ENCODE measurements at places on chromosomes 4 and X.

GRCh38 chrX:150871341-150871811 is 27.1 kb downstream of the CD99L2 start:
- DNase-seq, result peak; percentile 15
- peak overlapping the region; percentile 66 for H3K27ac ChIP-seq
- H3K4me1 ChIP-seq, result peaks cover 4% of the 10 kb centered on the region
- no peak overlapping the region for H3K4me3 ChIP-seq
- no peaks in the 10 kb centered on the region for H3K27me3 ChIP-seq
- no peaks in the 10 kb centered on the region for H3K36me3 ChIP-seq

- H3K4me1 ChIP-seq, result no peaks in the 10 kb centered on the region
- no peak for DNase-seq
- H3K27me3 ChIP-seq, result no peaks in the 10 kb centered on the region
- H3K36me3 ChIP-seq, result no peaks in the 10 kb centered on the region
- no peak overlapping the region for H3K27ac ChIP-seq
Observed at GRCh38 chrX:109822861-109823260, 89.8 kb upstream of the ACSL4 start.

- no peaks in the 10 kb centered on the region for H3K27me3 ChIP-seq
- DNase-seq, result no peak
- H3K4me1 ChIP-seq, result no peaks in the 10 kb centered on the region
- no peak overlapping the region for H3K4me3 ChIP-seq
Observed at GRCh38 chr4:181860668-181861067, 382.5 kb upstream of the TENM3 start.

DNA sequence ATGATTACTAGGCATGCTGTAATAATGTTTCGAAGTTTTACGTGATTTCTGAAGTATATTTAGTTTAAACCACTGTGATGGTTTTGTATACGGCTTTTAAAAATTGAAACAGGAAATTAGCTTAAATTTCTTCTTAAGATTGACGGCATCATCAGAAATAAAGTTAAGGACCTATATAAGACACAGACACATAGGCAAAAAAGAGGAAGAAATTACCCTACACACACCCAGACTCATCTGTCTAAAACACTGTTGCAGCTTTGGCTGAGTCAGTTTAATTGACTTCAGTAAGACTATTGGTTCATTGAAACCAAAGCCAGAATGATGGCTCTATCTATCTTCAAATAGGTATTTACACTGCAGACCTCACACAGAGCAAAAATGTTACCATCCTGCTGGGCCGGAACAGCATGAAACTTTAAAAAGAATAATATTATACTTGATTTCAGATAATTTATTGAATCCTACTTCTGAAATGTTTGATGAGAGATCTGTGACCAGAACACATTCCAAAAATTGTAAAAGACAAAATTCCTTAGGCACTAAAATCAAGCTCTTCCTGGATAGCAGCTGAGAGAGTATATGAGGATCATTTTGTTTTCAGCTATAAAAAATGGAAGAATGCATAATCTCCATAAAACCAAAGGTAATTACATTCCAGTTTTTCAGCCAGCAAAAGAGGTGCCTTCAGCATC is 4.5 kb downstream of the HHIP start:
- no peaks in the 10 kb centered on the region for H3K4me1 ChIP-seq
- no peak for DNase-seq
- H3K27ac ChIP-seq, result no peak overlapping the region
- H3K27me3 ChIP-seq, result peaks cover 10% of the 10 kb centered on the region
- no peak overlapping the region for H3K4me3 ChIP-seq

DNA sequence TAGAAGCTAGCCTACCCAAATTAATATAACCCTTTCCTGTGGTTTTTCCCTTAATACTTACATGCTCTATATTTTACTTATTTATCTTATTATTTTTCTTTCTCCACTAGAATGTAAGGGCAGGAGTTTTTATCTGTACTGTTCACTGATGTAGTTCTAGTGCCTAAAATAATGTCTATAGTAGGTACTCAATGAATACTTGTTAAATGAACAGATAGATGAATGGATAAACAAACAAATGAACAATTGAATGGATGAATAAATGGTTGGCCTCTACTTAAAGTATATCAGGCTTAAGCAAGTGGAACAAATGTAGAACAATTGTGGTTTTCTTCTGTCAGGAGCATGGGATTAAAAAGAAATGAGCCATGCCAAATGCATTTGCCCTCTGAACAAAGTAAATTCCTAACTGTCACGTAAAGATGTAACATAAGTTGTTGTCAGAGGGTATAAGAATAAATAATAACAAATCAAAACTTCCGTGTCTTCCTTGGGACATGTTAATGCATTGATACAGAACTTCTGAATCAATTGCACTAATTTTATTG is 54.1 kb downstream of the SYTL5 start:
- no peak for DNase-seq
- no peak overlapping the region for H3K27ac ChIP-seq
- H3K4me3 ChIP-seq, result no peak overlapping the region
- no peaks in the 10 kb centered on the region for H3K4me1 ChIP-seq
- H3K36me3 ChIP-seq, result no peaks in the 10 kb centered on the region

DNA sequence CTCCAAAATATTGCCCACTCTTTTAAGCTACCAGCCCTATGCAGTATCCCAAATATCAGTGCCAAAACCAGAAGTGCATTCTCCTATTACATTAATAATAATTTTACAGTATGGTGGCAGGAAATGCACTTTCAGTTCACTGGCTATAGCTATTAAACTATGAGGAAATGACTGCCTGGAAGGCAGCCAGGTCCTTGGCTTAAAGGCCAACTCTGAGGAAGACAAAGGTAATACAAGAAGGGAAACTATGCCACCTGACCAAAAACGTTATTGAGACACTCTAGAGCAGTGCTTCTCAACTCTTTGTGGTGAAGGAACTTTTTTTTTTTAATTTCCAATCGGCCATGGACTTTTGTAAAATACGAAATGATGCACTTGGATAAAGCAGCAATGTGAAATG is 133.6 kb upstream of the VAMP7 start:
- H3K36me3 ChIP-seq, result no peaks in the 10 kb centered on the region
- H3K4me1 ChIP-seq, result no peaks in the 10 kb centered on the region
- DNase-seq, result no peak
- H3K27me3 ChIP-seq, result no peaks in the 10 kb centered on the region

GRCh38 chrX:106401965-106402559 is 209.7 kb upstream of the RADX start:
- H3K4me3 ChIP-seq, result no peak overlapping the region
- no peak overlapping the region for H3K27ac ChIP-seq
- DNase-seq, result no peak
- no peaks in the 10 kb centered on the region for H3K27me3 ChIP-seq
- H3K4me1 ChIP-seq, result no peaks in the 10 kb centered on the region
- H3K36me3 ChIP-seq, result no peaks in the 10 kb centered on the region

GRCh38 chr4:40254608-40255392 is 58.0 kb downstream of the RHOH start:
- H3K27me3 ChIP-seq, result no peaks in the 10 kb centered on the region
- H3K4me3 ChIP-seq, result no peak overlapping the region
- no peak overlapping the region for H3K27ac ChIP-seq
- no peaks in the 10 kb centered on the region for H3K4me1 ChIP-seq
- no peaks in the 10 kb centered on the region for H3K36me3 ChIP-seq
- no peak for DNase-seq

DNA sequence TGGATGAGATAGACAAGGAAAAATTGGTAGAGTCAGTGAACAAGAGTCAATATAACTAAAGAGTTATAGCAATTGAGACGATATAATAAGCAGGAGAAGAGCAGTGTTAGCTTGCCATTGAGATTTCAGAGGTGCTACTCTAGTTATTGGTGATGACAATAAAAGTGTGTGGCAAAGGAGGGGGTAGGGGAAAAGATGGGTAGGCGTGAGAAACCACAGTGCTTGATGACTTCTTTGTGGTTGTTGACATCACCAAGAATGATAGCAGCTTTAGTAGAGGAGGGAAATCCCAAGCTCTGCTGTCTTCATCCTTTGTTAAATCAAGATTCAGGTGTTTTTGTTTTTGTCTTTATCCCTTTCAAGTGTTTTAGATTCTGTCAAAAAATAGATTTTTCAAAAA is 179.9 kb upstream of the PPP3CA start:
- no peak overlapping the region for H3K27ac ChIP-seq
- H3K36me3 ChIP-seq, result no peaks in the 10 kb centered on the region
- DNase-seq, result no peak
- no peak overlapping the region for H3K4me3 ChIP-seq

DNA sequence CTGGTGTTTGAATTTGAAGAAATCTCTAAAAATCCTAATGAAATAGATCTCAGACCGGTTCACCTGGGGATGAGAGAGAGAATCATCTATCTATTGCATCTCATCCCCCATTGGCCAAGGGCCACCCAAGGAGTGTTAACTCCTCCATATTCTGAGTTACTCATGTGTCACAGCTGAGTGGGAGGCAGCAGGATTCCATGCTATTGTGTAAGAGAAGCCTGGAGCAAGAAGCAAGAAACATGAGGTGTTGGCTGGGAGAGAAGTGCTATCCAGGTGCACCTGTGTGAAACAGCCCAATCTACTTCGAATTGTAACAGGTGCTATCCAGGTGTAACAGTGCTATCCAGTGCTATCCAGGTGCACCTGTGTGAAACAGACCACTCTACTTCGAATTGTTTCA is 150.3 kb upstream of the MAOA start:
- no peak for DNase-seq
- no peaks in the 10 kb centered on the region for H3K36me3 ChIP-seq
- no peak overlapping the region for H3K27ac ChIP-seq
- H3K4me3 ChIP-seq, result no peak overlapping the region
- no peaks in the 10 kb centered on the region for H3K27me3 ChIP-seq
- no peaks in the 10 kb centered on the region for H3K4me1 ChIP-seq

GRCh38 chrX:25733148-25733547 is 405.0 kb upstream of the MAGEB18 start:
- no peaks in the 10 kb centered on the region for H3K36me3 ChIP-seq
- DNase-seq, result no peak
- H3K27ac ChIP-seq, result no peak overlapping the region
- H3K27me3 ChIP-seq, result no peaks in the 10 kb centered on the region
- H3K4me3 ChIP-seq, result no peak overlapping the region
- H3K4me1 ChIP-seq, result no peaks in the 10 kb centered on the region

GRCh38 chrX:121191779-121192178 is 144.4 kb downstream of the GLUD2 start:
- H3K27me3 ChIP-seq, result no peaks in the 10 kb centered on the region
- H3K27ac ChIP-seq, result peak overlapping the region; percentile 74
- DNase-seq, result no peak

DNA sequence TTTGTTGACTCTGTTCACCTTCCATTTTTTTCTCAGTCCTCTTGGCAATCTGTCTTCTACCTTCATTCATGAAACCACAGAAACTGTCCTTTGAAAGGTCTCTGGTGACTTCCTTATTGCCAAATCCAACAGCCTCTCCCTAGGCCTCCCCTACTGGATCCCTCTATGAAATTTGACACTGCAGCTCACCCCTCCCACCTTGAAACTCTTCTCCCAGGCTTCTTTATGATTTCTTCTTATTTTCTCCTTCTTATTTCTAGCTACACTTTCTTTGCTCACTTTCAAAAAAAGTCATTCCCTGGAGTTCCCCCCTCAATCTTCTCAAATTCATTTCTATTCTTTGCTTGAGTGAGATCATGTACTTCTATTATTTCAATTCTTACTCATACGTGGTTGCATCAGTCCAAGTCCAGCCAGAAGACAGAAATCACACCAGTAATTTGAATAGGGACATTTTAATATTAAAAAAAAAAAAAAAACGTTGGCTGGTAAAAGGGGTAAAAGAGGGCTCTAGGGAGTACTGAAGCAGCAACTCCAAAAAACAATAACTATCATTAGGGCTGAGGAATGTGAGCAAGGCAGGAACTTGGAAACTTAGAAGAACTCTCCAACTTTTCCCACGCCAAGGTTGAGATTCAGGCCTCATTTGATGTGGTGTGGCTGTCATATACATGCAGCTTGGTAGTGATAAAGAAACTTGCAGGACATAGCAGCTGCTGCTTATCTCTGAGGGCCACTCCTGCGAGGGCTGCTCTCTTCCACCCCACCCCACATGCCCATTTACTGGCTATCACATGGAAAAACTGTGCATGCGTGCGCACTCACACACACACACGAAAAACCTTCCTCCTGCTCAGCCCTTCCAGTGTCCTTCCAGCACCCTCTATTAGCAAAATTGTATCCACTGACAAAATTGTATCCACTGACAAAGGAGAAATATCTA is 169.8 kb upstream of the GALNT7 start:
- H3K27ac ChIP-seq, result peak overlapping the region; percentile 63
- no peak overlapping the region for H3K4me3 ChIP-seq
- H3K36me3 ChIP-seq, result no peaks in the 10 kb centered on the region
- no peaks in the 10 kb centered on the region for H3K27me3 ChIP-seq
- no peaks in the 10 kb centered on the region for H3K4me1 ChIP-seq

DNA sequence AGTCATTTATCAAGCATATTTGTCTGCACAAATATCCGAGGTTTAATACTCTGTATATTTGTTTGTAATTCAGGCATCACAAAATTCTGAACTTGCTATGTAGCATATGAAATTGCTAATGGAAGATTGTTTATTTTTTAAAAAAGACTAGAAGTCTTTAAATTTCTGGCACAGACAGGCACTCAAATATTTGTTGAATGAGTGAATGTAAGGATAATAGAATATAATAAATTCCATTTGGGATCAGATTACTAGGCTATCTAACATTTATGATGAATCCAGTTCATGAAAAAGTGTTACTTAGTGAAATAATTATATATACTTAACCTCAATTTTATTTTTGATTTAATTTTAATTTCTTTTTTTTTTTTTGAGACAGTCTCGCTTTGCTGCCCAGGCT is 30.4 kb upstream of the TEC start:
- peaks cover 2% of the 10 kb centered on the region for H3K4me1 ChIP-seq
- no peaks in the 10 kb centered on the region for H3K36me3 ChIP-seq
- no peaks in the 10 kb centered on the region for H3K27me3 ChIP-seq
- H3K27ac ChIP-seq, result no peak overlapping the region

GRCh38 chr4:114911111-114911510 is 202.3 kb downstream of the NDST4 start:
- H3K36me3 ChIP-seq, result no peaks in the 10 kb centered on the region
- no peaks in the 10 kb centered on the region for H3K27me3 ChIP-seq
- no peaks in the 10 kb centered on the region for H3K4me1 ChIP-seq
- H3K4me3 ChIP-seq, result no peak overlapping the region
- no peak for DNase-seq
- no peak overlapping the region for H3K27ac ChIP-seq

- no peaks in the 10 kb centered on the region for H3K36me3 ChIP-seq
- peak overlapping the region; percentile 17 for H3K27ac ChIP-seq
- peaks cover 7% of the 10 kb centered on the region for H3K4me1 ChIP-seq
- no peaks in the 10 kb centered on the region for H3K27me3 ChIP-seq
- 0 out of 2 replicates have a peak overlapping the region, but pooled peaks have one; percentile 4 for H3K4me3 ChIP-seq
- peak; percentile 73 for DNase-seq
Observed at GRCh38 chrX:40996886-40997530, 88.2 kb upstream of the USP9X start.

GRCh38 chrX:106201502-106202178 is 33.5 kb downstream of the PWWP3B start:
- H3K4me3 ChIP-seq, result no peak overlapping the region
- H3K4me1 ChIP-seq, result no peaks in the 10 kb centered on the region
- DNase-seq, result no peak
- H3K36me3 ChIP-seq, result no peaks in the 10 kb centered on the region
